Stimulated activated effector memory CD8-positive, alpha-beta T cell treated with anti-CD3 and anti-CD28 coated beads, Interleukin-12 subunit alpha, Interleukin-12 subunit beta, amount 100 ng/mL, for 72 hours (primary cell): ENCODE measurements at places on chromosomes 2 and 18.

GRCh38 chr2:15677141-15677843 lies 85.6 kb downstream of the DDX1 start:
- no peak for DNase-seq

DNA sequence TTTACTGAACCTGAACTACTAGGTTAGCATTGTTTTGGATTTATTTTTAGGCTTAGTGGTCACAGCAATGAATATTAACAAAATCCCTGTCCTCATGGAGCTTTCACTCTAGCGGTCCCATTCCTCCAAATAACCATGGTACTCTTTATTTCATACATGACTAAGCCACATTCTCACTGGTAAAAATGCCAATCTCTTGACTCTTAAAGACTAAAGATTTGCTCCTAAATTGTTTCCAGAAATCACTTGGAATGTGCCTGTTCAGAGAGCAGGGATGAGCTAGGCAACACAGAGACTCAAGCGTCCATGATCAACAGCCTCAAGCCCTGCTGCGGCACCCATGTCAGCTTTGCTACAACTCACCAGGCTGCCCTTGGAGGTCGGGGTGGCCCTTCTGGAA lies 13.5 kb downstream of the LMAN1 start:
- no peak for DNase-seq

- no peak for DNase-seq
Observed at GRCh38 chr2:199692489-199692888, 158.5 kb downstream of the FTCDNL1 start.

GRCh38 chr2:230430957-230431910 lies 15.2 kb downstream of the SP100 start:
- no peak for DNase-seq

DNA sequence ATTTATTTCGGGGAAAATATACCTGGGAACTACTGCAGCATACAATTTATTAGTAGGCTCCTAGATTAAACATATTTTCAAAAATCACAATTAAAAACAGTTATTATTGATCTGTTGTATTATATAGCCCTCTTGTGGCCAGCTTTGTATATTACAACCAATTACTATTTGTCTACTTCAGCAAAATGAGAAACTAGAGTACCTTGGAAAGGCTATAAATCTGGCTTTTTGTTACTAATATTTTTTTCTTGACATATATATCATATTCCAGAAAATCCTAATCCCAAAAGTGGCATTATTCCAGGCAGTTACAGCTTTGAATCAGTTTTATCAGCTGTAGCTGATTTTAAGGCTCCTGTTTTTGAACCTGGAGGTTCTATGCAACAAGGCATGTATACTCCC lies 101.2 kb downstream of the UBR3 start:
- DNase-seq: no peak

GRCh38 chr2:109662889-109663288 lies 48.7 kb downstream of the SOWAHC start:
- DNase-seq: no peak

DNA sequence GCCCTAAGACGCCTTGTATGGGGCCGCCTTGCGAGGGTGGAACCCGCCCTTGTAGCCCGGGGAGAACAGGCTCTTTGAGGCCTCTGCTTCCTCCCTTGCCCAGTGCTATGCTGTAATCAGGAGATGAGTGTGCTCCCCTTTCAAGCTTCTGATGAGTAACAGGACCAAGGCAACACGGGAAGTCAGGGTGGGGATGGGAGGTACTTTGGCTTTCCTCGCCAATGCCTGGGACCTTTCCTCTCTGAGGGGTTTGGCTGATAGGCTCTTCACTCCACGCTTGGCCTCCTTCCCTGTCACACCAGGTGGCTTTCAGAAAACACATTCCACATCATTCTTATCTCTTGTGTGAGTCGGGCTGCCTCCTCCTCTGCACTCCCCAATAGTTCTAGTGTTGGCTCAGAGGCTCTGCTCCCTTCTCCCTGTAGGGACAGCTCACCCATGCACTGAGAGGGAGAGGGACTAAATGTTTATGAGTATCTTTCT lies 223.7 kb upstream of the TRIB2 start:
- DNase-seq: no peak
